ENCODE measurements at places on chromosomes 7 and 10. TPM values are rescaled to one million over a fixed set of nuclear protein-coding genes. Genes with fewer than 3 reads are reported as not detected.

DNA sequence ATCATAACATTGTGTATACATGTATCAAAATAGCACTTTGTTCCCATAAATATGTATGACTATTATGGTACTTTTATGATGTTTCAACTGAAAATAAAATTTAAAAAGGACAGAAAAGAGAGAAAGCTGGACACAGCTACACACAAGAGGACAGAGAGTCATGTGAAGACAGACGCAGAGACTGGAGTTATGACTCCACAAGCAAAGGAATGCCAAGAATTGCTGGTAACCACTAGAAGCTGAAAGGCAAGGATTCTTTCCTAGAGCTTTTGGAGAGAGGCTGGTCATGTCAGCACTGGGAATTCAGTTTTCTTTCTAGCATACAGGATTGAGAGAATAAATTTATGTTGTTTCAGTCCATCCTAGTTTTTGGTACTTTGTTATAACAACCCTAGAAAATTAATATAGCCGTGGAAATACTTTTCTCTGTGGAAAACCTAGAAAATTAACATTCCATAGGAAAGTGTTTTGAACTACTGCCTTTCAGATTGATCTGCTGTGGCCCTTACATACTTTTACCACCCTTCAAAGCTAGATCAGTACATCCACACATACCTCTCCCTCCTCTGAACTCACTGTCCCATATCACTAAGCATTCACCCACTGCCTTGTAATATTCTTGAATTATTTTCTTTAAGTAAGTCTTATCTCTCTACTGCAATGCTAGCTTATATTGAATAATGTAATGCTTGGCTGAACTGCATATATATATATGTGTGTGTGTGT lies 575.3 kb downstream of the IPMK start:
- H3K27ac ChIP-seq = no peak overlapping the region
- no peak overlapping the region for H3K4me3 ChIP-seq
- no peaks in the 10 kb centered on the region for H3K4me1 ChIP-seq
- no peaks in the 10 kb centered on the region for H3K27me3 ChIP-seq

GPR158 gene
- 0.29 TPM for total RNA-seq

- H3K27ac ChIP-seq = no peak overlapping the region
- peaks cover 25% of the 10 kb centered on the region for H3K4me1 ChIP-seq
- DNase-seq = no peak
- H3K36me3 ChIP-seq = peaks cover 53% of the 10 kb centered on the region
- no peak overlapping the region for H3K4me3 ChIP-seq
Observed at GRCh38 chr7:127885843-127886242, 145.4 kb downstream of the LRRC4 start.

CPED1 gene
- 0.28 TPM for total RNA-seq

AGMO gene
- 0.23 TPM for total RNA-seq

DNA sequence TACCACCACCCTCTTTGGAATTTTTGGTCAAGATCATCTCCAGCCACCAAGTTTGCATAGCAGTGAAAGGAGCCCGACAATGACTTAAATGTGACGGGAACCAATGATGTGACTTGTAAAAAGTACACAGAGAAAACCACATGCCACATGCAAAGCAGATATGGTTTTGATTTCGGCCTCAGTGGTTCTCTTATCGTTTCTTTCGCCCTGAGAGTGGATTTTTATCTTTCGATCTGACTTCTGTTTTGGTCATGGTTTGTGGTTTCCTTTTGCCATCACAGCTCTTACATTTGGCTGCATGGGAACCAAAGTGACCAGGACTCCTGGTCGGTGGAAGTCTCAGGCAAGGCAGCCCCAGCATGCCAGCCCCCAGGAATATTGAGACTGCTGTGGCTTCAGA lies 31.5 kb downstream of the TCF7L2 start:
- no peak overlapping the region for H3K27ac ChIP-seq
- H3K27me3 ChIP-seq = no peaks in the 10 kb centered on the region

OPN1SW gene
- total RNA-seq = 0.45 TPM

DNA sequence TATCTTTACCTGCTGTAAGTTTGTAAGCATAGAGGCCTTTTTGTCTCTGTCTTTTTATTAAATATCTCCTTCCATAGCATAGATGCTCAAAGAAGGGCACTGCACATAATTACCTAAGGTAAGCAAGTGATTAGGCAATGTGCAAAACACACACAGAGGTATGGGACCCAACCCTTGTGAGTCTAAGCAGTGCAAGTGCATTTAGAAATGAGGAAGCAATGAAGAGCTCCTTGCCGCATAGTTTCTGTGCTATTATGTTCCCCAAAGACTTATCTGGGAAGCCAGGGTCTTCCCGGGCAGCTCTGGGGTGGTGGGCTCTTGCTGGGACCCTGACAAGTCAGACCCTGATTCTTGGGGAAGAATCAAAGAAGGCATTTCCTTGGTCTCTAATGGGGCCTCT lies 13.5 kb upstream of the MGAM2 start:
- no peaks in the 10 kb centered on the region for H3K27me3 ChIP-seq
- DNase-seq = no peak
- no peak overlapping the region for H3K4me3 ChIP-seq
- H3K27ac ChIP-seq = no peak overlapping the region

TSPAN33 gene
- total RNA-seq = 35.6 TPM

- no peak overlapping the region for H3K27ac ChIP-seq
- H3K27me3 ChIP-seq = peaks cover 7% of the 10 kb centered on the region
- peak; percentile 80 for DNase-seq
- no peaks in the 10 kb centered on the region for H3K36me3 ChIP-seq
- H3K4me3 ChIP-seq = no peak overlapping the region
Observed at GRCh38 chr10:43292755-43293676, 26.2 kb upstream of the RASGEF1A start.

CUEDC2 gene
- total RNA-seq = 51.7 TPM

- no peaks in the 10 kb centered on the region for H3K4me1 ChIP-seq
- peak; percentile 34 for DNase-seq
- H3K36me3 ChIP-seq = no peaks in the 10 kb centered on the region
- H3K4me3 ChIP-seq = no peak overlapping the region
- no peaks in the 10 kb centered on the region for H3K27me3 ChIP-seq
- peak overlapping the region; percentile 17 for H3K27ac ChIP-seq
Observed at GRCh38 chr7:73977619-73978618, 50.1 kb upstream of the ELN start.

DNA sequence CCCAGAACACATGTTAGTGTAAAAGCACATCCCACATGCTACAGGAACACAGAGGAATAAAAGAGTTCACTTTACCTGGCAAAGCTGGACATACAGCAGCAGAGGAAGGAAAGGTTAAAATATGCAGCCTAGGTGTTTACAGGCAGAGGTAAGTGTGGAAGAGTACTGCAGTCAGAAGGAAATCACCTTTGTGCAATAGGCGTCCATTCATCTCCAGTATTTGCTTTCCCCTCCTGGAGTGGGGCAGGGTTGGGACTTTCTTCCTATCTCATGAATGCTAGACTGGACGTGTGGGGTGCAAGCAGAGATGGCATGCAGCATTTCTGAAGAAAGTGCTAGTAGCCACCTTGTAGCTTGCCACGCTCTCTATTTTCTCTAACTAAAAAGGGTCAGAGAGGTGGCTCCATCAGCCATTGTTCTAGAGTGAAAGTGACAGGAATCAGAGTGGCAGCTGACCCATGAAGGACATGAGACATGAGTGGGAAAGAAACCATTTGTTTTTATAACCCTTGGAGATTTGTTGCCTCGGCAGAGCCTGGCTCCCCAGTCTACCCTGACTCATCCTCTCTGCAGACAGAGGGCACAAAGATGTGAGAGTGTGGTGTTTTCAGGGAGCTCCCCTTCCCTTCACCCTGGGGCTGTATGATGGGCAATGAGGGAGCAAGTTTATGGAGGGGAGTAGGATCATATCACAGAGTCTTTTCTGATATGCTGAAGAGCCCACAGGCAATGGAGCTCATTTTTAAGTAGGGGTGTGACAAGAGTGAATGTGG lies 101.2 kb upstream of the SEC61G start:
- H3K27ac ChIP-seq = no peak overlapping the region
- no peaks in the 10 kb centered on the region for H3K4me1 ChIP-seq
- H3K27me3 ChIP-seq = no peaks in the 10 kb centered on the region
- no peak for DNase-seq

DNA sequence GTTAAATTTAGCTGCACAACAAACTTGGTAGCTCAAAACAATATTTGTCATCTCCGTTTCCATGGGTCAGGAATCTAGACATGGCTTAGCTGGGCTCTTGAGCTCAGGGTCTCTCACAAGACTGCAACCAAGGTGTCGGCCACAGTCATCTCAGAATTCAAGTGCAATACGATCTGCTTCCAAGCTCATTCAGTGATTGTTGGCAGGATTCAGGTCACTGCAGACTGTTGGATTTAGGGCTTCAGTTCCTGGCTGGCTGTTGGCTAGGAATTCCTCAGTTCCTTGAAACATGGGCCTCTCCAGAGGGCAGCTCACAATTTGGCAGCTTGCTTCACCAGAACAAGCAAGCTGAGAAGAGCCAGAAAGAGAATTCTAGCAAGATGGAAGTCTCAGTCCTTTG lies 17.5 kb upstream of the CHST3 start:
- no peaks in the 10 kb centered on the region for H3K4me1 ChIP-seq
- H3K27me3 ChIP-seq = no peaks in the 10 kb centered on the region
- H3K27ac ChIP-seq = no peak overlapping the region
- H3K4me3 ChIP-seq = no peak overlapping the region
- H3K36me3 ChIP-seq = no peaks in the 10 kb centered on the region

DNA sequence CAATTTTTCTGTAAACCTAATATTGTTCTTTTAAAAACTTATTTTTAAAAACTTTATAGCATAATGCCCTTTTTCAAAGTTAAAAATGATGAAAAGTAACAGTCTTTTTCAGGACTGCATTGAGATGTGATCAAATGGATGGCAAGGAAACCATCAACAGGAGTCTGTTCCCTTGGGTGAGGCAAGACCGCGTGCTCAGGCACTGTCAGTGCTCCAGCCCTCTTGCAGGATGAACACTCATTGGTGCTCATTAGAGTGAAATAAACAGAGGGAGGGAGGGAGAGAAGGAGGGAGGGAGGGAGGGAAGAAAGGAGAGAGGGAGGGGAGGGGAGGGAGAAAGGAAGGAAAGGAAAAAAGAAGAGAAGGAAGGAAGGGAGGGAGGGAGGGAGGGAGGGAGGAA lies 145.7 kb upstream of the CHST15 start:
- no peaks in the 10 kb centered on the region for H3K36me3 ChIP-seq
- no peak overlapping the region for H3K27ac ChIP-seq
- H3K4me1 ChIP-seq = no peaks in the 10 kb centered on the region
- no peak for DNase-seq
- H3K27me3 ChIP-seq = no peaks in the 10 kb centered on the region
- H3K4me3 ChIP-seq = no peak overlapping the region

DNA sequence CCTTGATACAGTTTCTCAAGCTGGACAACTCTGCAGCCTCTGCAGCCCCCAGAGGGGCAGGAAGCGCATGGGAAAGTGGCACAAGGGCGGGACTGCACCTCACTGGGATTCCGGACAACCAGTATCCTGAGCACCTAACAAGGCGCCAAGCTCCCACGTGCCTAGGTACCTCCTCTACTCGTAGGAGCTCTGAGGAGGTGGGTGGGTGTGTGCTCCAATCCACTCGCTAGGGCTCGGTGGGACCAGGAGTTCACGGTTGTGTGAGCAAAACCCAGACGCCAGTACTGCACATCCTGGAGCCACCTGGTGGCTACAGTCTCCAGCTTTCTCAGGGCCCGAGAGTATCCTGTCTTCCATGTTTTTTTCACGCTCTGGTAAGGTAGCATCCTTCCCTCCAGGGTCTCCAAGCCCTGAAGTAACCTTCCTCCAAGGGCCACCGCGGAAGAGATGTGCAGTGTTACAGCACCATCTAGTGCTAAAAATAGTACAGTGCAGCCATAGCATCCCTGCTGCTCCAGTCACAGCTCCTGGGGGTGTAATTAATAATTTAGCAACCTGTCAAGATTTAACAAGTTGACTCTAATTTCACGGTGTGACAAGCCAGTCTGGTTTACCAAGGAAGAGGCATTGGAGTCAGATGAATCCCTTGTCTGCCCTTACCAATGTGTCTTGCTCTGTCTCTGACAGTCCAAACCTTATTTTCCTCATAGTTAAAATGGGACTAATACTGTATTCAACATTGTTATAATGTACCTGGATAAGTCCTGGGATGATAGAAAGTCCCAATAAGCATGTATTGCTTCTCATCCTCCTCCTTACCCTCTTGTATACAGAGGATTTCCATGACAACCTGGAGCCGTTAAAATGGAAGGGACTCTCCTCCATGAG lies 70.4 kb downstream of the HERPUD2 start:
- no peak overlapping the region for H3K4me3 ChIP-seq
- no peaks in the 10 kb centered on the region for H3K27me3 ChIP-seq
- no peaks in the 10 kb centered on the region for H3K4me1 ChIP-seq
- DNase-seq = peak; percentile 85
- no peak overlapping the region for H3K27ac ChIP-seq
- H3K36me3 ChIP-seq = peaks cover 14% of the 10 kb centered on the region

GRCh38 chr7:13198036-13198435 lies 510.6 kb downstream of the ARL4A start:
- H3K27me3 ChIP-seq = no peaks in the 10 kb centered on the region
- no peak for DNase-seq
- no peaks in the 10 kb centered on the region for H3K36me3 ChIP-seq
- H3K4me3 ChIP-seq = no peak overlapping the region
- no peaks in the 10 kb centered on the region for H3K4me1 ChIP-seq
- H3K27ac ChIP-seq = no peak overlapping the region

DNA sequence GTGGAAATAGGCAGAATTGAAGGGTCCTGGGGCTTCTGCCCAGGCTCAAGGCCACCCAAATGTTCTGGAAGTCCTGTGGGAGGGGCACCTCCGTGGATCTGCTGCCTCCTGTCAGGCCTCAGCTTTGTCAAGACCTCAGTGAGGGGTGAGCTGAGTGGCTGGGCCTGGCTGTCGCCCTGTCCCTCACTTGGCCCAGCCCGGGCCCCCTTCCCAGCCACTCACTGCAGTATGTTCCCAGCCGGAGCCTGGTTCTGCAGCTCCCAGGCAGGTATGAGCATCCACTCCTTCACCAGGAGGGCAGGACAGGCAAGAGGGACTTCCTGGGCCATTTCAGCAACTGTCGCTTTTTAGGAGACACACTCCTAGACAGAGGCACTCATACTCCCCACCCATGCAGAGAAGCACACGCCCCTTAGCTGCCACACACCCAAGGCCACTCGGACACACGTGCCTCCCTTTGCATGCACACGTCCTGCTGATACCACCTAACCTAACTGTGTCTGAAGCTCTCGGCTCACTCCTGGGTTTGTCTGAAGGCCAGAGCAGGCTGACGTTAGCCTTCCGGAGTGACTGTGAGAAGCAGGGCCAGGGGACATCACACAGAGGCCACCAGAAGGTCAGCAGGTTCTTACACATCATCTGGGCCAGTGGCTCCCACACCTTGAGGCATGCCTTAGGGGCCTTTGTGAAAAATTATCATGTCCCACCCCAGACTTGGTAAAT lies 72.2 kb upstream of the COL13A1 start:
- H3K27me3 ChIP-seq = no peaks in the 10 kb centered on the region
- H3K4me3 ChIP-seq = no peak overlapping the region
- peaks cover 17% of the 10 kb centered on the region for H3K4me1 ChIP-seq
- H3K36me3 ChIP-seq = no peaks in the 10 kb centered on the region

HOXA9 gene
- not detected for total RNA-seq

ZNF282 gene
- total RNA-seq = 29.2 TPM

DNA sequence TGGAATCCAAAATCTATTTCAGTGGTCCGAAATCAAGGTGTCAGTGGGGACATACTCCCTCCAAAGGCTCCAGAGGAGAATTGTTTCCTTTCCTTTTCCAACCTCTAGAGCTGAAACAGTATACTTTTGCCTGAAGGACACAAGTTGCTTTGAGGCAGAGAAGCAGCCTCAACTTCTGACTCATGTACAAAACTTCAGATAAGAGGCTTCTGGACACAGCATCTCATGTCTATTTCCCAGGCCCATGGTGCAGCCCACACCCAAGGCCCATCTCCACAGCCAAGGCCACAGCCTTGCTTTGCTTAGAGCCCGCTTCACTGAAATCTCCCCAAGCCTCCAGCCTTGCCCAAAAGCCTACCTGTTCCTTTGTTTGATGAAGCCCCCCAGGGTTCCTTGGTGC lies 68.9 kb downstream of the ZNF467 start:
- H3K27me3 ChIP-seq = no peaks in the 10 kb centered on the region
- H3K4me1 ChIP-seq = no peaks in the 10 kb centered on the region
- H3K4me3 ChIP-seq = no peak overlapping the region
